Natural killer cell (primary cell): ENCODE measurements at places on chromosomes 7 and 10.
A peak's percentile ranks its signal among the peaks of the same experiment; 100 is the strongest.

DNA sequence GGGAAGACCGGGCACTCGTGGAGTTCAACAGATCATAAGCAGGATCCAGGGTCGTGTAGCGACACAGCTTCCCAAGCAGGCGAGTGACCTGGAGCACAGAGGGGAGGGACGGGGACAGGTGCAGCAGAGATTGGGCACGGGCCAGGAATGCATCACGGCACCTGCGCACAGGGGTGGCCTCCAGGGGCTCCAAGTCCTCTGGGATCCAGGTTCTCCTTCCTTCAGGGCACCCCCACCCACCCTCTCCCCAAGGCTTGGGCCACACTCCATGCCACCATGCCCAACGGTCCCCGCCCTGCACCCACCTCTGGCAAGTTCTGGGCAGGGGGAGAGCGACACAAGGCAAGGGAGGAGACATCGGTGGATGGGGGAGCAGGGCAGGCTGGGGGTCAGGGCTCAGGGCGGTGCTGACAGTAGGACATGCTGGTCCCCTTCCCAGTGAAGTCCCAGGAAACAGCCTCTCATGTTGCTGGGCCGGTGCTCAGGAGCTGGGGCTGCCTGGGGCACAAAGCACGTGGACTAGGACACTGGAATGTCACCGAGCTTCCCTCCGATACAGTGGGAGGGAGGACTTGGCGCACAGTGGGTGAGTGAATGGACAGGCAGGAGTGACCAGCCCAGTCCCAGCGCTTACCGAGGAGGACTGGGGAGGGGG is 597.3 kb downstream of the PTPRN2 start:
- no peaks in the 10 kb centered on the region for H3K4me1 ChIP-seq
- no peak overlapping the region for H3K4me3 ChIP-seq
- H3K36me3 ChIP-seq = no peaks in the 10 kb centered on the region
- DNase-seq = no peak
- no peak overlapping the region for H3K27ac ChIP-seq

DNA sequence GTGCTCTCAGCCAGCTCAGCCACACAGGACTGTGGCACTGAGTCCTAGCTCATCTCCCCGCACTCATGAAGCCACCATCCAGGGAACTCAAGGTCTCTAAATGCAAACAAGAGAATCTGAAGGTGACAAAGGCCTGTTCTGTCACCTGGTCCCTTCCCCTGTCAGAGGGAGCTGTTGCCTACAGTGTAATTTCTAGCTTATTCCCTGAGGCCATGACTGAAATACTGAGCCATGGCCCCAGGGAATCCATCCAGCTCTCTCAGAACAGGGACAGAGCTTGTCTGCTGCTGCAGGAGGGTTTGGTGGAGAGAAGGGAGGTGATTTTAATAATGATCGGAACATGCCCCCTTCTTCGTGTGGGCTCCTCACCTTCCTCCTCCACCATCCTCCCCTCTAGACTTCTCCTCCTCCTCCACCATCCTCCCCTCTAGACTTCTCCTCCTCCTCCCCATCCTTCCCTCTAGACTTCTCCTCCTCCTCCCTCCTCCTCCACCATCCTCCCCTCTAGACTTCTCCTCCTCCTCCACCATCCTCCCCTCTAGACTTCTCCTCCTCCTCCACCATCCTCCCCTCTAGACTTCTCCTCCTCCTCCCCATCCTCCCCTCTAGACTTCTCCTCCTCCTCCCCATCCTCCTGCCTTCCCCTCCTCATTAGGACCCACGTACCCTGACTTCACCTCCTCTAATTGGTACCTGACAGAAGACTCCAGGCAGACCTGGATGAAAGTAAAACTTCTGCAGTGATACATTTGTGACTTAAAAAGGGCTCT is 338.0 kb upstream of the MKI67 start:
- H3K27me3 ChIP-seq = no peaks in the 10 kb centered on the region
- DNase-seq = no peak
- H3K27ac ChIP-seq = no peak overlapping the region

GRCh38 chr10:7958442-7958841 is 96.0 kb upstream of the GATA3 start:
- H3K27me3 ChIP-seq = no peaks in the 10 kb centered on the region
- H3K36me3 ChIP-seq = no peaks in the 10 kb centered on the region
- no peak for DNase-seq
- no peaks in the 10 kb centered on the region for H3K4me1 ChIP-seq
- no peak overlapping the region for H3K4me3 ChIP-seq
- H3K27ac ChIP-seq = no peak overlapping the region

DNA sequence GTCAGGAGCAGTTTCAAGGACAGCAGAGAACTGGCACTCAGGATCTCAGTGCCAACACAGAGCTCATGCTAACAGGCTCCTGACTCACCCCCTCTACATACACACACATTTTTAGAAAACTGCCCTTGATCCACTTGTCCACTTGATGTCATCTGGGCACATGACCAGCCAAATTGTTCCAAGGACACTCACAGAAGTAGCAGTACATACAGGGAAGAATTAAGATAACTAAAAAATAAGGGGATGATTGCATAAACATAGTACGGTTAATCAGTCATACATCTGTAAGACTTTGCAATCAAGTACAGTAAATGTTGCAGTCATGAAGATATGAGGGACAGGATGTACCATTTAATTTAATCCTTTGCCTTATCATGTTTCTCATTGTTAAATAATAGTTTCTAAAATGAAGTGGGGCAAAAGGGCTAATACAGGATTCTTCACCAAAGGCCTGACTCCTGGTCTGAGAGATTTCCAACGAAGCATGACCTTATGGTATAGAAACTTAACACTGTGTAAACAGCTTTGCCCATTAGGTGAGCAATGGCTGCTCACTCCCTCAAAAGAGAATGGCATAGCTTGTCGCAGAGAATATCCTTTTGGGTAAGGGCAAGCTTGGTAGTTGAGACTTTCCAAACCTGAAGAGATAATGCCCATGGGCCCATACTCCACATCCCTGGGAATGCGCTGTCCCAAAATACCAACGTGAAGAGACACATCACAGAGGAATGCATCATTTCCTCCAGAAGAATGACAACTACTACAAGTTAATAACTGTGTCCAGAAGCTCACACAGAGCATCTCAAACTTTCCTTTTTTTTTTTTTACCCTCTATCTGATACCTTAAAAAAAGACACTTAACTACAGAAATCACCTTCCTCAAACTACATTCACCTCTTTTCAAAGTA is 94.1 kb downstream of the ARMH3 start:
- no peak for DNase-seq
- no peak overlapping the region for H3K27ac ChIP-seq
- H3K36me3 ChIP-seq = peaks cover 3% of the 10 kb centered on the region
- no peaks in the 10 kb centered on the region for H3K27me3 ChIP-seq

GRCh38 chr7:44505595-44505994 is 15.1 kb upstream of the NUDCD3 start:
- DNase-seq = no peak
- peaks cover 2% of the 10 kb centered on the region for H3K27me3 ChIP-seq
- H3K4me1 ChIP-seq = no peaks in the 10 kb centered on the region
- H3K4me3 ChIP-seq = no peak overlapping the region
- H3K27ac ChIP-seq = no peak overlapping the region

DNA sequence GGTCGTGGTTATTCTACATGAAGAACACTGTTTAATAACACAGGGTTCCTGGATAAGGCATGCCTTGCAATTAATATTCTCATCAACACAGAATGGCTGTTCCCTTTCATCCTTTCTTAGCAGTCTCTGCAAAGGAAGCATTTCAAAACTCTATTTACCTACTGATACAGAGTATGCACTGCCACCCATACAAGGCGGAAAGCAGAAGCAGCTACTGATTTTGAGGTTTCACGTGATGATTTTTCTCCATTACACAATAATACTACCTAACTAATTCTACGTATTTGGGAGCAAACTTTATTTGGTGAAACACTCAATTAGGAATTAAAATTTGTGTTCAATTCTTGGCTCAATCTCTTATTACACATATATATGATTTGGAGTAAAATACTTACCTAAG is 43.0 kb upstream of the COL1A2 start:
- no peaks in the 10 kb centered on the region for H3K4me1 ChIP-seq
- no peak overlapping the region for H3K27ac ChIP-seq
- DNase-seq = no peak
- H3K4me3 ChIP-seq = no peak overlapping the region
- H3K27me3 ChIP-seq = no peaks in the 10 kb centered on the region

DNA sequence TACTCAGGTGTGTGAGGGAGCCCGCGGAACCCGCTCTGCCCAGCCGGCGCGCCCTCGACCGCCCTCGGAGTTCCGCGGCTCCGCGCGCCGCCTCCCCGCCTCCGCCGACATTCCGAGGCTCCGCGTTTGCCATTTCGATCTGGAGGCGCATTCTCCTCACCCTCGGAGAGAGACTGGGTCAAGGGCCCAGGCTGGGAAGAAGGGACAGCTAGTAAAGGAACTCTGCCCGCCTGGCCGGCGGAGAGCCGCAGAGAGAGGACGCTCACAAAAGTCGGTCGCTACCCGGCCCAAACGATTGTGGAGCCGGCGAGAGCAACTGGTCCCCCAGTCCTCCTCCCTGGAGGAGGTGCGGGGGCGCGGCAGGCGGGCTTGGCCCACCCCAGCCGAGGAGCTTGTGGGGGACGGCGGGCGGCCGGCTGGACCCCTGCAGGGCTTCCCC is 74.5 kb upstream of the LEP start:
- no peak overlapping the region for H3K27ac ChIP-seq
- peaks cover 24% of the 10 kb centered on the region for H3K4me1 ChIP-seq
- no peaks in the 10 kb centered on the region for H3K36me3 ChIP-seq

DNA sequence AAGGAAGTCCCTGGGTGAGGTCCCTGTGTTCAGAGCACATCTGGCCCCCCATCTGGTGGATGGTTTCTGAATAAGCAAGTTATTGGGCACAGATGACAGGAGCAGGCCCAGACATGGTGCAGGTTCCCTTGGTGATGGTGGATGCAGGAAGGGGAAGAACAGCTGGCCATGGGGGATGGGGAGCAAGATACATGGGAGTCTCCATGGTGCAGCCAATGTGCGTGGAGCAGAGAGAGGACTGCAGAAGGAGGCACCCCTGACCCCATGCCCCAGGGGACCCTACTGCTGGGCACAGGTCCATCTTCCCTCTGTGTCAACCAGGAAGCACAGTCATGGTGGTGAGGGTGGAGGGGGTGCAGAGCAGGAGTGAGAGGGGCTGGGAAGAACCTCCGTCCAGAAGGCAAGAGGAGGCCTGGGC is 43.8 kb upstream of the RABGEF1 start:
- H3K4me3 ChIP-seq = no peak overlapping the region
- H3K4me1 ChIP-seq = no peaks in the 10 kb centered on the region
- DNase-seq = no peak
- H3K36me3 ChIP-seq = no peaks in the 10 kb centered on the region

GRCh38 chr10:123514996-123515395 is 151.2 kb upstream of the GPR26 start:
- no peak overlapping the region for H3K4me3 ChIP-seq
- H3K4me1 ChIP-seq = no peaks in the 10 kb centered on the region
- H3K27me3 ChIP-seq = no peaks in the 10 kb centered on the region
- DNase-seq = no peak
- no peaks in the 10 kb centered on the region for H3K36me3 ChIP-seq

DNA sequence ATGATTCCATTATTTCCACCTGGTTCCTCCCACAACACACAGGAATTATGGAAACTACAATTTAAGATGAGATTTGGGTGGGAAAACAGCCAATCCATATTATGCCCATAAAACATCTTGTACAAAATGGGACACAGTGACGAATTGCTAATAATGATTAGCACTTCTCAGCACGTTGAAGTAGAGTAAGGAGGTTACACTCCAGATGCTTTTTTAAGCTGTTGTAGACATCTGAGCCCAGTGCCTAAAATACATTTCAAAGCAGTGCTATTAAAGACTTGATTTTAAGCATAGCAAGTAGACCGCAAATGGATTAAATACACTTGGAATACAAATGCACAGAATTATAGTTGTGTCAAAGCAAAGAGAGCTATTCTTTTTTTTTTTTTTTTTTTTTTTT is 105.9 kb downstream of the AASS start:
- H3K27me3 ChIP-seq = no peaks in the 10 kb centered on the region
- no peak overlapping the region for H3K27ac ChIP-seq
- no peaks in the 10 kb centered on the region for H3K4me1 ChIP-seq
- no peak overlapping the region for H3K4me3 ChIP-seq
- no peaks in the 10 kb centered on the region for H3K36me3 ChIP-seq
- DNase-seq = no peak

- H3K4me1 ChIP-seq = no peaks in the 10 kb centered on the region
- H3K27ac ChIP-seq = no peak overlapping the region
- no peak for DNase-seq
- H3K27me3 ChIP-seq = no peaks in the 10 kb centered on the region
- H3K4me3 ChIP-seq = no peak overlapping the region
Measured at GRCh38 chr10:94630017-94630688, 53.4 kb upstream of the CYP2C18 start.

DNA sequence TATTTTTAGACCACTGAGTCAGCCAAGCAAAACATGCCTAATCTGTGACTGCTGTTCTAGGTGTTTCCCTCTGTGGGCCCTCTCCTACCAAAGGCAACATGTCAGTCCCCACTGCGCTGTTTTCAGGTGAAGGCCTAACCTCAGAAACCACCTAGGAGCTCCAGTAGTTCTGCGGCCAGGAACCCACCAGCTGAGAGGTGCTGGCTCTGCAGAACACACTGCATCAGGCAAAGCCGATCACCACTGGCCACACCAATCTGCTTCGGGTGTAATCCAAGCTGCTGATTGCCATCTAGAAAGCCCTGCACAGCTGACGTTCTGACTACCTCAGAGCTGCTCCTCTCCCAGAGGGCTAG is 14.9 kb downstream of the CAMK2G start:
- DNase-seq = no peak
- peaks cover 56% of the 10 kb centered on the region for H3K4me1 ChIP-seq
- no peak overlapping the region for H3K4me3 ChIP-seq

DNA sequence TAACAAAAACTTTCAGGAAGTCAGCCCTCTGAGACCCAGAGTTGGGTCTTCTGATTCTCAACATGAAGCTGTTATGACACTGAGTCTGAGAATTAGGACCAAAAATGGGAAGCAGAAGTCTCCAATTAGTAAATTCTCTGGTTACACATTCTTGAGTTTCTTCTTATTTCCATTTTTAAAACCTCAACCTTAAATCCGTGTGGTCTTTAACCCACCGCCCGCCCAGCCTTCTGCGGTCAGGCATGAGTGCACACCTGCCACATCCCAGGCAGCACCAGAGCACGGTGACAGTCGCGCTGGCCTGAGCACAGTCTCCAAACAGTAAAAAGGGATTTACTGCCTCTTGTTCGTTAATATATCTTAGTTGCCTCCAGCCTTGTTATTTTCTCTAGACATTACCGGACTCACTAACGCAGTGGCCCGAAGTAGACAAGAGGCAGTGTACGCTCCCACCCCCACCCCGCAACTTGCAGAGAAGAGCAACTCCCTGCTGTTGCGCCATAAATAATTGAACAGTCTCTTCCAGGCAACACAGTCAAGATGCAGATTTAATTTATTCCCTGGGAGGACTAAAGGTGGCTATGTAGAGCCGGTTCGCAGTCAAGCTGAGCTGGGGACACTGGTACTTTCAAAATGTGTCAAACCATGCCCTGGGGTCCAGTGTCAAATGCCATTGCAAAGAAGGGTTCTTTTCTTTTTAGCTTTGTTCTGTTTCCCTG is 147.0 kb upstream of the CELF2 start:
- no peak overlapping the region for H3K27ac ChIP-seq
- no peaks in the 10 kb centered on the region for H3K36me3 ChIP-seq
- no peaks in the 10 kb centered on the region for H3K4me1 ChIP-seq
- no peak overlapping the region for H3K4me3 ChIP-seq

- no peak overlapping the region for H3K4me3 ChIP-seq
- no peak overlapping the region for H3K27ac ChIP-seq
- H3K27me3 ChIP-seq = no peaks in the 10 kb centered on the region
- no peak for DNase-seq
- no peaks in the 10 kb centered on the region for H3K36me3 ChIP-seq
Measured at GRCh38 chr7:22156205-22156604, 200.7 kb downstream of the RAPGEF5 start.

- H3K4me1 ChIP-seq = peaks cover 23% of the 10 kb centered on the region
- no peak for DNase-seq
- no peaks in the 10 kb centered on the region for H3K27me3 ChIP-seq
- H3K27ac ChIP-seq = peak overlapping the region; percentile 52
- no peaks in the 10 kb centered on the region for H3K36me3 ChIP-seq
- no peak overlapping the region for H3K4me3 ChIP-seq
Measured at GRCh38 chr10:30818010-30818660, 188.6 kb upstream of the LYZL2 start.
